ENCODE measurements at places on chromosomes 7 and 10. TPM values are rescaled to one million over a fixed set of nuclear protein-coding genes. Genes with fewer than 3 reads are reported as not detected.

DNA sequence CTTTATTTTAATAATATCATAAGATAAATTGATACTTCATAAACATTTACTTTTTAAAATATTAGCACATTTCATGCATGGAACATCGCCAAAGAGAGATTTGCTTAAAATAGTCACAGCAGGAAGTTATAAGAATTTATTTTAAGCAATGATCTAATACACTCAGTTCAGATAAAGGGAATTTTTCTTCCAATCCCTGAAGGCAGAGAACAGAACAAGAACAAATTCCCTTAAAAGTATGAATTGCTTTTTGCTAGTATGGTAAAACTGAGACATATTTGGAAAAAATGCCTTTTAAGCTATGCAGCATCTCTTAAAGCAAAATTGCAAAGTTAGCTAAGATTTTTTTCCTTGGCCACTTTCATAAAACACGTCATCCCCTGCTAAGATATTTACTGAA, 91.0 kb downstream of the SEMA3D start:
- no peak overlapping the region for H3K4me3 ChIP-seq
- DNase-seq: no peak
- no peaks in the 10 kb centered on the region for H3K27me3 ChIP-seq
- H3K4me1 ChIP-seq: no peaks in the 10 kb centered on the region
- H3K36me3 ChIP-seq: peaks cover 4% of the 10 kb centered on the region

DNA sequence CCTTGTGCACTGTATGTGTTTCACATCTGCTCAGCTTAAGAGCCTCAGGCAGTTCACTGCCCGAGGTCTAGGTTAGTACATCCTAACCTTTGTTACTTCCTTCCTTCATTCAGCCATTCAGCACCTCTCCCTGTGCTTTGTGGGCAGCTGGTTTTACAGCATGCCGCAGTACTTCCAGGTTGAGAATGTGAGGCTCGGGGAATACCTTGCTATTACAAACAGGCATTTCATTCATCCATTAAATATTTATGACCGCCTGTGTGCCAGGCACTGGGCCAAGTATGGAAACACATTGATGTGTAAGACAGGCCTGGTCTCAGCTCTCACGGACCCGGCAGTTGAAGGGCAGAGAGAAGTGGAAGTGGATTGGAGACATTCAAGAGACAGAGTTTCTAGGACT, 82.4 kb downstream of the SHH start:
- peak overlapping the region; percentile 65 for H3K27ac ChIP-seq
- peaks cover 29% of the 10 kb centered on the region for H3K4me1 ChIP-seq
- H3K36me3 ChIP-seq: peaks cover 5% of the 10 kb centered on the region
- H3K4me3 ChIP-seq: no peak overlapping the region

Gene LRMDA
- 0.92 TPM for total RNA-seq

DNA sequence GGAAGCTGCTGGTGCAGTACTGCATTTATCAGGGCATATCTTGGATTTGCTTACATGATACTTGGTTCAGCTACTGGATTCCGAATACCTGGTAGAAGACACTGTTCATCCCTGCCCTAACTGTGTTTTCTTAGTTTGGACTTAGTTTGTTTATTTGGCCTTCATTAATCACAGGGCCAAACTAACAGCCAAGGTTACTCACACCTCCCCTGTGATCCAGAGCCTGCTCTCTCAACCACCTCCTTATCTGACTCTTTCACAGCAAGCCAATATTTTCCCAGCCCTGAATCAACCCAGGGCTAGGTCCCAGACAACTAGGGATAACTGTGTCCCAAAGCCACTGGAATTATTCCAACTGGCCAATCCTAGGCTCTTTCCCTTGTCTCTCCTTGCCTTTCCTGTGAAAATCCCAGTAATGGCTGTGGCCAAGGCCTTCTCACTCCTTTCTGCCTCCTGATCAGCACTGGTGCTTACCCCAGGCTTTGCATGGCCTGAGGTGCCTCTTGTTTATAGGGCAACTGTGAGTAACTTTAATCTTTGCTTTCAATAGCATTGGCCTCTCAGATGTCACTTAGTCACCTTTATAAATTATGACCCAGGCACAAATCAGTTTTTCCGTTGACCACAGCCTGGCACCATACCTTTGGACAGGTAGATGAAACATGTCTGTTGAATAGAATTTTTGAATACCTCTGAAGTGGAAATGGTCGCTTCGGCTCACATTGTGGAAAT, 9.3 kb upstream of the JCAD start:
- no peaks in the 10 kb centered on the region for H3K36me3 ChIP-seq
- H3K4me1 ChIP-seq: no peaks in the 10 kb centered on the region
- peaks cover 15% of the 10 kb centered on the region for H3K27me3 ChIP-seq
- no peak overlapping the region for H3K4me3 ChIP-seq

Gene MYH16
- total RNA-seq: not detected

- H3K27ac ChIP-seq: peak overlapping the region; percentile 58
- peaks cover 38% of the 10 kb centered on the region for H3K4me1 ChIP-seq
- DNase-seq: no peak
- H3K4me3 ChIP-seq: peak overlapping the region; percentile 84
Measured at GRCh38 chr7:100891568-100892247, 2.2 kb upstream of the UFSP1 start.

Gene GATA3
- total RNA-seq: 10.9 TPM

DNA sequence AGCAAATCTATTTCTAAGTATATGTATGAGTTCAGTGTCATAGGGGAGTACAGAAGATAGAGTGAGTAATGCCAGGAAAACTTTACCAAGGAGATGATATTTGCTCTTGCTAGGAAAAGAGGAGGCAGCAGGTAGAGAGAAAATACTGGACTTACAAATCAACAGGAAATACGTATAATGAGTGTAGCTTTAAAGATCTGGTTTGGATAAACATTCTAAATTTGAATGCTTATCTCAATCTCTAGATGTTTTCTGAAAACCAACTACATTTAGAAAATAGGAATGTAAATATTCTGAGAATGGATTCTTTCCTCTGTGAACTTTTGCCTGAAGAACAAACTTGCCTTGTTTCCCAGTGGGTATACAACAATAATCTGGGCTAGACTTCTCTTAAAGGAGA, 46.9 kb upstream of the GNAI1 start:
- no peak overlapping the region for H3K4me3 ChIP-seq
- H3K4me1 ChIP-seq: no peaks in the 10 kb centered on the region
- no peaks in the 10 kb centered on the region for H3K27me3 ChIP-seq
- no peak for DNase-seq
- H3K27ac ChIP-seq: no peak overlapping the region

- H3K4me3 ChIP-seq: no peak overlapping the region
- no peak overlapping the region for H3K27ac ChIP-seq
- no peaks in the 10 kb centered on the region for H3K27me3 ChIP-seq
- no peaks in the 10 kb centered on the region for H3K36me3 ChIP-seq
Measured at GRCh38 chr10:121128164-121128563, 277.0 kb downstream of the WDR11 start.

Gene PHF14
- total RNA-seq: 22.0 TPM
